ENCODE measurements at places on chromosomes 3 and 15.

- no peak for DNase-seq
These were observed 251.9 kb downstream of the NAALADL2 start for GRCh38 chr3:175111036-175111435.

GRCh38 chr3:182133752-182134151, 422.0 kb downstream of the SOX2 start:
- DNase-seq: no peak

DNA sequence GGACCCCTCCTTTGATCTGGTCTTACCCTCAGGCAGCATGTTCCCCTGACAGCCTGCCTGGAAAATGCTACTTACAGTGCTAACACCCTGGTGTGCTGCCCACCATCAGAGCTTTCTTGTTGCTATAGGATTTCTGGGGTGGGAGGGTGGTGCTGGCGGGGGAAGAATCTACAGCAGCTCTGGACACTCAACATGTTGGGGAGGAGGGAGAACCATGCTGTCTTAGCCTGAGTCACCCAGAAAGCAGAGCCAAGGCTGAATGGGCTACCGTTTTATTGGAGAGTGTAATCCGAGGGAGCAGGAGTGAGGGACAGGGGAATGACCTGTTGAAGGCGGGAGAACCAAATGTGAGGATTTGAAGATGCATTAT, 45.6 kb downstream of the MFSD1 start:
- no peak for DNase-seq

GRCh38 chr3:174083706-174084105, 686.2 kb downstream of the NLGN1 start:
- no peak for DNase-seq

DNA sequence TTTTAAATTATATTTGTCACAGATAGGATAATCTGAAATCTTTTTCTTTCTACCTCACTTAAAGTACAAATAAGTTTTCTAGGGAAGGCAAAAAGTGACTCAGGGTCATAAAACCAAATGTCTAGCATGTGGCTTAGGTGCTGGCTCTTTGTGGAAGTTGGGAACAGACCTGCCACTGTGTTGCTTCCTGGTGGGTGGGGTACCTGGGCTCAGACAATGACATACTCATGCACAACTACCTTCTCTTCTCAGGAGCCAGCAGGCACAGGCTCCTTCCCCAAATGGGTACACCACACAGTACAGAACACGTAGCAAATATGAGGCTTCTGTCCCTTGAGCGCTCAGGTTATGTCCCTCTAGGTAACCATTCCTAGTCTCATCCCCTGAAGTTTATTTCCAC, 40.1 kb upstream of the MUC13 start:
- no peak for DNase-seq

DNA sequence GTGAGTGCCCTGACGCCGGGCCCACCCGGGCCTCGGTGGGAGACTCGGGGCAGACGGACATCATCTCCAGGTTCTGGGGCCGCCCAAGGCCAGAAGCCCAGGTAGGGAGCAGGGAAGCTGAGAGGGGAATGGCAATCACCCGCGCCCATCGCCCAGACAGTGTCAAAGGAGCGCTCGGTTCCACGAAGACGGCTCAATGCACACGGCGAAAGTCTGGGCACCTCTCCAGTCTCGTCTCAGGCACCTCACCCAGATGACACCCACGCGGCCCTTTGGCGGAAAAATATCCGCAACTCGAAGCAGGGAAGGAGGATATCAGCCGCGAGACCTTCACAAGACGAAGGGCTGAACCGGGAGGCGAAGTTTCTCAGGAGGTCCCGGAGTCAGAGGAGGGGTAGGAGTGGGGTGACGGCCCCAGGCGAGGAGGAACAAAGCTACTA, 916 bp downstream of the IL17RD start:
- no peak for DNase-seq

GRCh38 chr3:46496746-46497555, 825 bp upstream of the RTP3 start:
- peak; percentile 70 for DNase-seq

- no peak for DNase-seq
These were observed 18.7 kb upstream of the PAQR9 start for GRCh38 chr3:142982038-142982773.

DNA sequence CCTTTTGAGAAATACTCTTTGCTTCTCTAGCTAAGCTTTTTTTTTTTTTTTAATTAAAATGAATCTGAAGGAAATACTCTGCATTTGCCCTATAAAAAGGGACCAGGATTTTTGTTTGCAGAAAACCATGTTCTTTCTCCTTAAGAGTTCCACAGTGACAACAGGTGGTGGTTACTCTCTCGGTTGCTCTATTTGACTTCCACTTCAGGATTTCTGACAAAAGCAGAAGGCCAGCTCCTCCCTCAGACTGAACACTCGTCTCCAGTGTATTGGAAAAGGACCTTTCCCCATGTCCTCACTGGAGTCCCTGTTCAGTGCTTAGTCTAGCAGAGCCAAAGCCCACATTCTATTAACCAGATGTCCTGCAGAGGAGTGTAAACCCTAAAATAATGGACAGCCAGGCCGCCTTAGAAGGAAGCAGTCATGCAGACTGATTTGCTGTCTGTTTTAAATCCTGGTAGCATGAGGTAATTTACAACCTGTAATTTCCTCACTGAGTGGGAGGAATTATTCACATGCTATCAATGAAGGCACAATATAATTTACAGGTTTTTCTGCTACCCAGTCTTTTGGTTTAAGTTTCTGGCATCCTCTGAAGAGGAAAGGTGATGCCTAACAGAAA, 599.3 kb downstream of the PYDC2 start:
- DNase-seq: no peak

DNA sequence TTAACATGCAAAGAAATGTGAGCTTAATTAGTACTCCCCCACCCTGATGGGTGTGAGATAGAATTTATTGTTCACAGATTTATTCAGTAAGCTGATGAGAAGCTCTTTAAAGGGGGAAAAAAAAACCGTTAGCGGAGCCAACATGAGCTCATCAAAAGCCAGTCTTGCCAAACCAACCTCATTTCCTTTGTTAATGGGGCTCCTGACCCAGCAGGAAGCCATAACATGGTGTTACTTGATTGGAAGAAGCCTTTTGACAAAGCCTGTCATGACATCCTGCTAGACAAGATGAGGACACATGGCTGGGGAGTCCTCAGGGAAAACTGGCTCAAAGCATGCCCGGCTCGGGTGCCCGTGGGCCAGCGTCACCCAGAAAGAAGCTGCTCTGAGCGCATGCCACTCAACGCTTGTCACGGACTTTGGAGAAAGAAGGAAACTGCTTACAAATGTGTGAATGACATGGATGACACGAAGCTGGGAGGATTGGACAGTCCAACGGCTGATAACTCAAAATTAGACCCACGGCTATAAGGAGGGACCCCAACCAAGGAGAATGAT, 64.6 kb downstream of the SLCO2A1 start:
- DNase-seq: no peak

DNA sequence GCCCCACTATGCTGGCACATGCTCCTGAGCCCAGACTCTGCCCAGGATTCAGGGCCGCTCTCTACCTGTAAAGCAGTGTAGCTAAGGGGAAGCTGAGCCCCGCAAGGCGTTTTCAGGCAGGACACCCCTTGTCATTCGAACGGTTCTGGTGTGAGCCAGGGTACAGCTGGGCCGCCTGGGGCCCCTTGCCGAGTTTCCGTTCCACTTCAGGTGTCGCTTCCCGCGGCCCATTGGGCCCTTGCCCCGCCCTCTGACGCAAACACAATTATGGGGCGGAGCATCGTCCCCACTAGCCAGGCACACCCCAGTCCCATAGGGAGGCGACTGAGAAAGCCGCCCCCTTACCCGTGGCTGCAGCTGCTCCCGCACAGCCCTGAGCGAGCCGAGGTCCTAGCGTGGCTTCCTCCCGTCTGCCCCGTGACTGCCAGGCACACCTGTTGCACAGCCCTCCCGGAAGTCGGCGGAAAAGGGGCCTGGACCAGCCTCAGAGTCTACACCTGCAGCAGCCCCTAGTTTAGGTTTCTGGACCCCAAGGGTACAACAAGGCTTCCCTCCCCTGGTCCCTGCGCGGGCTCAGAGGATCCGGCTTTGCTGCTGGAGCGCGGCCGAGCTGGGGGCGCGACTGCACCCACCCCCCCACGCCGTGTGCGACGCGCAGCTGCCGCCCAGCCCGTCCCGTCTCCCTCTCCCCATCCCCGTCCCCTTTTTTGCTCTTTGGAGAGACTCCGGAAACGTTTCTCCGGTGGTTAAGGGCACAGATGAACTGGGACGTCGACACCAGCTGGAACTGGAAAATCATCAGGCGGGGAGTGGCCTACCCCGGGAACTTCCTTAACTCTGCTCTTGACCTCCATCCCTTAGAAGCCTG, at the start of gene PLSCR2:
Gene PLSCR2, minus strand, starts transcription at position 412 of the 868 bp plus-strand sequence. CDS start 9,657 bp downstream, outside the sequence.
- peak; percentile 80 for DNase-seq

DNA sequence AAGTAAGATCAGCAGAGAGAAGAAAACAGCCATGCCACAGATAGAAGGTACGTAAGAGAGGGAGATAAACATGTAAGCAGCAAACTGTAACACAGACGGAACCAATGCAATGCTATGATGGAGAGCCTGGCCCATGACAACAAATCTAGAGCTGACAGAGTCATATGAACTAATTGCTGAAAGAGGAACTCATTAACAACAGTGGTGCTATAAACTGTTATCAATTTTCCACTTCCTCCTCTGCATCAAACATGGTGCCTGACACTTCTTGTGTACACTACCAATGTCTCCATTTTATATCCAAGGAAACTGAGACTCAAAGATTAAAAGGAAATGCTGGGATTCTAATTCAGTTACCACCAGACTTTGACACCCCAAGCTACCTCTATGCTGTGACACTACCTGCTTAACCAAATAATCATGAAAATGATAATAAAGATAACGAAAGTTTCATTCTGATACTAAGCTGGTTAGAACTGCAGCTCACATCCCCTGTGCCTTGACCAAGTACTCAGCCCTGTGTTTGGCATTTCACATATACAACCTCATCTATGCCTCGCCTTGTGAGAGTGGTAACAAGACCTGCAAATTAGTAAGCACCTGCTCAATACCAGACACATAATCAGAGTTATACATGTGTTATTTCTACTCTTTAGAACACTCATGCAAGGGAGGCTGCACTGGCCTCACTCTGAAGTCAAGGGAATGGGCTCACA, 79.3 kb downstream of the ANO10 start:
- DNase-seq: no peak

DNA sequence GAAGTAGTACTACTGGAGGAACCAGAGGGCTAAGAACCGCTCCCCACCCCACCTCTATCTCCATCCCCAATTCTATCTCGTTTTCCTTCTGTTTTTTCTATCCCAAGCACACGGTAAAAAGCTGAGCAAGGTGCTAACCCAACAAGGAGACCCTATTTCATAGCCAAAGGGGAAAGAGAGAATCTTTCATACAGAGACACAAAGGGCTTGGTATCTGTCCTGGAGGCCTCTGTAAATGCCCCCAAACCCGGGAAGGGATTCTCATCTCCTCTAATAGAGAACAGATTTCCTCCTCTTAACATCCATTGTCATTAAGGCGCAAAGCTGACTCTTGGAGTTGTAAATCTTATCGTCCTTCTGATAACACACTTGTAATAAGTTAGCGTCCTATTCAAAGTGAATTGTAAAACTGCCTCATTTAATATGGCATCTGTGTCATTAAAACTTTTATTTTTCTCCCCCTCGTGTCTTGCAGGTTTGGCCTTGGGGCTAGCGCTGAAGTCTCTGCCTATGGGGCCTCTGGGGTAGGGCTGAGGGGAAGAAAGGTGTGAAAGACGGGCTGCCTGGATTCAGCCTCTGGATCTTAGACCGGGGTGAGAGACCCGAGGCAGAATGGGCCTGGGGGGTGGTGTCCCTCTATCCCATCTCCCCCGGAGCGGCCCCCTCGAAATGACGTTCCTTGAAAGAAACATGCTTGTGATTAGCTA, 12.1 kb downstream of the NR2F2 start:
- DNase-seq: peak; percentile 8

- DNase-seq: no peak
These were observed 132.9 kb upstream of the LRIG1 start for GRCh38 chr3:66633402-66634381.

- no peak for DNase-seq
These were observed 50.9 kb upstream of the SIN3A start for GRCh38 chr15:75502360-75502759.

GRCh38 chr3:196458063-196458462, 25.8 kb upstream of the UBXN7 start:
- DNase-seq: no peak

DNA sequence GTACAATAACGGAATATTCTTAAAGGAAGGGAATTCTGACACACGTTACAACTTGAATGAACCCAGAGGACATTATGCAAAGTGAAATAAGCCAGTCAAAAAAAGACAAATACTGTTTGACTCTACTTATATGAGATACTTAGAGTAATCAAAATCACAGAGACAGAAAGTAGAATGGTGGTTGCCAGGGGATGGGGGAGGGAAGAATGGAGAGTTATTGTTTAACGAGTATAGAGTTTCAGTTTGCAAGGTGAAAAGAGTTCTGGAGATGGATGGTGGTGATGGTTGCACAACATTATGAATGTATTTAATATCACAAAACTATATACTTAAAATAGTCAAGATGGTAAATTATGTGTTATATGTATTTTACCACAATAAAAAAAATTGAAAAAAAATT, 112.9 kb upstream of the ARHGEF3 start:
- no peak for DNase-seq

DNA sequence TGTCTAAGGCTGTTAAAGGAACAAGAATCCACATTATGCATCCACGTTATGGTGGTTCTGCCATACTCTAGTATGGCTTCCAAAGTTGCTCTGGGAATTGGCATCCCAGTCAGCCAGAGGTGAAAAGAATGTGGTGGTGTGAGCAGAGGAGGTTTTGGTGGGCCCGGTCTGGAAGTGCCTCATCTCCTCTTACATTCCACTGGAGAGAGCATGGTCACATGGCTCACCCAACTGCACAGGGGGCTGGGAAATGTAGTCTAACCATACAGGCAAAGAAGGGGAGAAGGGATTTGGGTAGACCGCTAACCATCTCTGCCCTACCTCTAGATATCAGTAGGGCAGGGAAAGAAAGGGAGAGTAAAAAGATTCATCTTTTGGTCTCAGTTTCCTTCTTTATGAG, 3.2 kb upstream of the HEG1 start:
- no peak for DNase-seq

DNA sequence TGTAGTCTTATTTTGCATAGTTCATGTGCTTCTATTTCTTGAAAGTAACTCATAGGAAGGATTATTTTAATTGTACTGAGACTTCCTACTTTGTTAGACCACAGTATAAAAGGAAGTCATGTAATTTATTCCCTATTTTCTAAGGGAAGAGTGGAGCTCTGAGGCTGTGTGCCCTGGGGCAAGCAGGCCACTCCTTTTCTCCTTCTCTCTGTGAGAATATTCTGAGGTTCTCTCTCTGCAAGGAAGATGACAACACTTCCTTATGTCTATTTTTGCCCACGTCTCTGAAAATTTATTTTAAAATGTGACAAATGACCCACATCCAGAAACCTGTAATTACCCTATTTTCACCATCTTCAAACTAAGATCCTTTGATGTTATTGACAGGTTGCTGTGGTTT, 11.0 kb downstream of the KCTD6 start:
- no peak for DNase-seq

DNA sequence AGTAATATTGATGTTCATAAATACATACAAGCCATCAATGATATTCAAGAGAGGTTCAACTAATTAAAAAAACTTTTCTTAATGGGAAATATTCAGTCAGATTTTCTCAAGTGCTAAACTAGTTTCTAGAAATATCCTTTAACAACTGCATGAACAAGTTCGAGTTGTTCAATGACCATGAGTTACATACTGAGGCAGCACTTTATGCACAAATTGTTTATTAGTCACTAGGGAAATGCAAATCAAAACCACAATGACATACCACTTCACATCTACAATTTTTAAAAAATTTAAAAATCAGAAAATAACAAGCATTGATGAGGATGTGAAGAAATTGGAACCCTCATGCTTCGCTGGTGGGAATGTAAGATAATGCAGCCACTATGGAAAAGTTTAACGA, 62.4 kb downstream of the RAD18 start:
- no peak for DNase-seq
